ENCODE measurements at places on chromosomes 7 and 10. TPM values are rescaled to one million over a fixed set of nuclear protein-coding genes. Genes with fewer than 3 reads are reported as not detected.

KIAA1217 gene
- 99.0 TPM for total RNA-seq

TSPAN13 gene
- total RNA-seq, result 65.1 TPM

EN2 gene
- total RNA-seq, result 0.94 TPM

PTPRN2 gene
- total RNA-seq, result 16.2 TPM

- no peak for DNase-seq
- H3K4me1 ChIP-seq, result no peaks in the 10 kb centered on the region
- no peak overlapping the region for H3K27ac ChIP-seq
These were observed 189.9 kb downstream of the ZEB1 start for GRCh38 chr10:31508882-31509281.

DNA sequence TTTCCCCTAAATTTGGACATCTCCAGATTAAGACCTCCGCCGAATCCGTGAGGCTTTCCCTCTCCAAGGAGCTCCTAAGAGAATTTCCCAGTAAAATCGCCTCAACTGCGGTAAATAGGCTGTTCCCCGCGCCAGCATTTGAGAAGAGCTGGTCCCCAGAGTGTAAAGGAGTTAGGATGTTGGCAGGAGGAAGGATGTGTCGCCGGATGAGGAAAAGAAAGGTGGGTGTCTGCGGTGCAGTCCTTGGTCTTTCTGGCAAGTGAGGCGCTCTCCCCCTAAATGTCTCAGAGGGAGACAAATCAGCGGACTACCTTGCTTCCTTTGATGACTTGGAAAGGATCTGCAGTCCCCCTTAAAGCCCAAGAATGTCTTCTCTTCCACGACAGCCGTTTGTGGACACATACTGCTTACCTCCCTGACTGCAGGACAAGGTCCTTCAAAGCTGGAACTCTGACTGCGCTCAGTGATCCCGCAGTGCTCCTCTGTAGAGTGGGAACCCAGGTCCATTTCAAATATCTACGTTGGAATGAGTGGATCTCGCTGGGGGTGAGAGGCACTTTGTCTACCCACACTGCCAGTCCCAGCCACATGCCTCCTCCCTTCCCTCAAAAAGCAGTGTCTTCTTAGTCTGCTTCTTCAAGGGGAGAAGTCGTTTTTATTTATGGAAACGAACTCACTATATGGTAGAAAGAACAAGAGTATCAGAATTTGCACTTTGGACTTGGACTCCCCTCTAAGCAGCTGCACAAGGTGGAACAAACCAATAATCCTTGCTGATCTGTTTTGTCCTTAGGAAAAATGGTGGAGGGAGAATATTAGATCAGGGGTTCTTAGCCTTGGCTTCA lies 1.1 kb upstream of the DLG5 start:
- peak overlapping the region; percentile 75 for H3K27ac ChIP-seq
- no peaks in the 10 kb centered on the region for H3K27me3 ChIP-seq
- no peak for DNase-seq

DNA sequence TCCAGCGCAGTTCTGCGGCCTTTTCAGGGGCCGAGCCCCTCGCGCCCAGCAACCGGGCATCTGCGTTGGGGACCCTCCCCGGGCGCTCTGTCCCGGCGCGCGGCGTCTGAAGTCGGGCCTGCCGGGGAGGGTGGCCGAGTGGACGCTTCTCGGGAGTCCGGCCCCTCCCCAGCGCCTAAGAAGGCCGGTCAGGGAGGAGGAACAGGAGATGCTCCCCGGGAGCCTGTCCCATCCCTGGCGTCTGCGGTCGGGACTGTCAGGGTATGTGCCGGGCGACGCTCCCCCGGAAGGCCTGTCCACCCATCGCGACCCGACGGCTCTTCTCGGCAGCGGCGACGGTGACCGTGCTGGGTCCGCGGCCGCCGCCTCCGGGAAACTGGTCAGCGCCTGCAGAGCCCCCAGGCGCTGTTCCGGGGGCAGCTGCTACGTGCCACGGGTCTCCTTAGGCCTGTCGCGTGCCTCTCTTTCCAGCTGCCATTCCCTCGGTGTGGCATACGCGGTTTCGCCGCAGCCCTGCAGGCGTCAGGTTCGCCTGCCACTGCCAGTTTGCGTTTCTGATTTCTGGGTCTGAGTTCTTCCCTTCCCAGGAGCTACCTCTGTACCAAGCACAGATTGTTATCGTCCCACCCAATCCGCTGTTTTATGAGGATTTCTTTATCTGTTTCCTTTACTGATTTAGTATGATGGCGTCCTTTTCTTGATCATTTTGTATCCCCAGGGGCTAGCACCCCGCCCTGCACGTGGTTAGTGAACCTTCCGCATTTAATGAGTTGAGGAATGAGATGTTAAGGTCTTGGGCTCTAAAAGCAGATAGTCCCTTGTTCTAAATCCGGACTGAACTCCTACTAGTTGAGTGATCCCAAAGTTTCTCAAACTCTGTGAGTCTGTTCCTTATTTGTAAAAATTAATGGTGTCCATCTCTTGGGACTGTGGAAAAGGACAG lies 782 bp downstream of the IFIT5 start:
- DNase-seq, result peak; percentile 69
- H3K27me3 ChIP-seq, result no peaks in the 10 kb centered on the region
- H3K4me3 ChIP-seq, result peak overlapping the region; percentile 98
- peaks cover 22% of the 10 kb centered on the region for H3K4me1 ChIP-seq

DNA sequence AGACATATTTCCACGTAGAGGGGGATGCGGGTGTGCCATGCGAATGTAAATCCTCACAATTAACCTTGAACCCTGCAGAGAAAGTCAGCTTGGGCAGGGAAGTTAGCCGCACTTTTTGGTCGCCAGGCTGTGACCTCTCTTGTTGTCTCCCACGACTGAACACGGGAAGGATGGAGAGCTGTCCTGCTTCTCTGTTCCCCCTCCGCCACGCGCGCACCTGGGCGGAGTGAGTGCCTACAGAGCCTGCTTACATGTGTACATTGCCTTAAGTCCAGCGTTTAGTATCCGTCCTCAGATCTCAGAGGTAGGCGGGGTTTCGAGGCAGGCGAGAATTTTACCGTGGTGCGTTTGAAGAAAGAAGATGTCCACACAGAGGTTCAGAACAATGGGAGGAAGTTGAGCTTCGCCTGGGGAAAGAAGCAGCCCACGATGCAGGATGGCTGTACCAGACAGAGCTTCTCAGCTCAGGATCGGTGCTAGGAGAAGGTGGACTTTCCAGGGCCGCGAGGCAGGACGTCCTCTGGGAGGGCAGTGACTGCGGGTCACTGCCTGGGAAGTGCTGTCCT lies 482 bp upstream of the ERCC6 start:
- peaks cover 24% of the 10 kb centered on the region for H3K4me1 ChIP-seq
- peak overlapping the region; percentile 97 for H3K27ac ChIP-seq
- peak overlapping the region; percentile 94 for H3K4me3 ChIP-seq
- H3K27me3 ChIP-seq, result peaks cover 16% of the 10 kb centered on the region

All from type B pancreatic cell (in vitro differentiated cells).